ENCODE measurements at places on chromosomes 4 and X.

DNA sequence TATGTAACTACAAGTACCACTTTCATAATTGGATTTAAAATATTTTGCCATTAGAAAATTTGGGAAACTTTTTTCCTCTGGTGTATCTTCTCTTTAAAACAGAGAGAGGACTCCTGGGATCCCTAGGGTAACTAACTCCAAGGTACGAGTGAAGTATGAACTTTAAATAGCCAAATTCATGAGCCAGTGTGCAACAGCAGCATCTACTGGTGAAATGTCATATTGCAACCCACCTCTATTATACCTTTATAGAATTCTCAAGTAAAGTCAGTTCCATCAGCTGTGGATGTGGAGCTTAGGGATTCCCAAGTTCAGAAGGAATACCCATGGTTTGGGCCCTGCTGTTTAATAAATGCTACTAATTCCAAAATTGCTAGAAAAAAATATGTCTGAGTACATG lies 282.7 kb upstream of the TAPT1 start:
- DNase-seq = no peak

DNA sequence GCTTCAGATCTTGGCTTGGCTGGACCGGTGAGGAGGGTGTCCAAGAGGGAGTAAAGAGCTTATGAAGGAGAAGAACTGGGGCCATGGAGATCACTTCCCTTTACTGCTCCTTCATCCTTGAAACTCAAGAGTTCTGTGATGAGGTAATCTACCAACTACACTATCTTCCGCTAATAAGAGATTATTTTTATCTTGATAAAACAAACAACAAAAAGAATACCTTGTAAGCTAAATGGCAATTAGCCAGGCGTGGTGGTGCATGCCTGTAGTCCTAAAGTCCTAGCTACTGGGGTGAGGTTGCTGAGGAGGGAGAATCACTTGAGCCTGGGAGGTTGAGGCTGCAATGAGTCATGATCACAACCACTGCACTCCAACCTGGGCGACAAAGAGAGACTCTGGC lies 47.4 kb downstream of the HAUS3 start:
- DNase-seq = no peak

GRCh38 chrX:10074241-10074941 lies 82.4 kb upstream of the CLCN4 start:
- DNase-seq = no peak

- DNase-seq = no peak
These were observed 47.8 kb downstream of the APLN start for GRCh38 chrX:129606918-129607317.

DNA sequence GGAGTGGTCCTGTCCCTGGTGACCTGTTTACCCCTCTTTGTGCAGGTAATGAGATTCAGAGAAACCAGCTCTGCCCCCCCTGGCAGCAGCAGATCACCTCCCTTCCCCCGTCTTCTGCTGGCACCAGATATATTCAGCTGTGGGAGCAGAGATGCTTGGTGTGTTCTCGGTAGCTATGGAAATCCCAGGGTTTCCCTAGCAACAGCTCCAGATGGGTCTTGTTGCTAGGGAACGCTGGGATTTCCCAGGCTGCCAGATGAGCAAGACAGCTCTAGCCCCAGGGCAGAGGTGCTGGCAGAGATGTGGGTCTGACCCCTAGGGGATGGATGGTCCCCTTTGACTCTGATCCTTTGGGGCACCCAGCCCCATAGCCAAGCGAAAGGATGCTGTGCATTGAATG lies 20.2 kb downstream of the CETN2 start:
- no peak for DNase-seq

GRCh38 chr4:85748654-85749053 lies 273.7 kb downstream of the ARHGAP24 start:
- no peak for DNase-seq

- DNase-seq = no peak
These were observed 523.4 kb downstream of the FAT4 start for GRCh38 chr4:125838202-125838601.

GRCh38 chrX:73561801-73562200 lies 1.2 kb upstream of the CHIC1 start:
- no peak for DNase-seq

GRCh38 chr4:8939160-8939839 lies 67.7 kb upstream of the HMX1 start:
- no peak for DNase-seq

DNA sequence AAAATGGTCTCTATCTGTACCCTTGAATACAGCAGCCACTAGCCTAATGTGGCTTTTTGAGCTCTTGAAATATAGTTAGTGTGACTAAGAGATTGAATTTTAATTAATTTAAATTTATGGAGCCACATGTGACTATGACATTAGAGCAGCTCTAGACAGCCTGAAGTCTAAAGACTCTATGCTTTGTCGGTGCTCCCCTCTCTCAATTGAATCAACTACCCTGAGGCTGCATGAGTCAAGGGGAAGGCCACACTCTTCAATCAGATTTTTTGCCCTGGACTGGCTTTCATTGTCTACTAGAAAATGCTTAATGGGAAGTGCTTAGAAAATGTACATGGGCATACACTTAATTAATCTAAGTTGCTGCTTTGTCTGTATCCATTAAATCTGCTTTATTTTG lies 11.7 kb downstream of the TLR7 start:
- no peak for DNase-seq

- no peak for DNase-seq
These were observed 36.9 kb downstream of the PDLIM5 start for GRCh38 chr4:94488670-94489069.

DNA sequence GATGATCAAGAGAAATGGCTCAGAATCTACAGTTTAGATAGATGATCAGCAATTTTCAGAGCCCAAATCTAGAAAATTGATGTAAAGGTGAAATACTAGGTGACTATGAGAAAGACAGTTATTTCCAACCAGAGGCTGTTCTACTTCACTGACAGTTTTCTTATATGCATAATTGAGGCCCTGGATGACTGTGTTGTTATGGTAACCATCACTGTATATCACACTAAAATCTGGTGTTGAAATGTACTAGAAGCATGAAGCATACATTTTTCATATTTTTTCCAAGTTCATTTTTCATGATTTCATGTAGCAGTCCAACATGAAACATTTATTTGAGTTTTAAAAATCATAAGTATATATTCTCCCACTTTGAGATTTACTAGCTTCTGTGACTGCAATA lies 87.4 kb downstream of the ATXN3L start:
- DNase-seq = no peak

- no peak for DNase-seq
These were observed 7.0 kb downstream of the PKD2 start for GRCh38 chr4:88014386-88014905.

DNA sequence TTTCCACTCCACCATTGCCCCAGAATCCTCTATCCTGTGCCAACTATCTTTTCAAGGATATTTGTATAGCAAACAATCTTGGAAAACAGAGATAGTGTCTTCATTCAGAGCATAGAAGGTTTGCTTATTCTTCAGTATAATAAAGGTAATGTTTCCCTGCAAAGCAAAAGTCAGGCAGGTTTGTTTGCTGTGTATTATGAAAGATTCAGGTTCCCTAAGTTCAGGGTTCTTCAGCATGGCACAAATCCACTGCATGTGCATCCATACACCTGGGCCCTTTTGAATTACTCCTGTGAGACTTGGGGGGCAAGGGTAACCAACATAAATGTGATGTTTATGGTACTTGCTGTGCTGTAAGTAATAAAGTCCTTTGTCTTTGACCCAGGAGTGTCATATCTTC lies 33.2 kb upstream of the ZC4H2 start:
- no peak for DNase-seq

DNA sequence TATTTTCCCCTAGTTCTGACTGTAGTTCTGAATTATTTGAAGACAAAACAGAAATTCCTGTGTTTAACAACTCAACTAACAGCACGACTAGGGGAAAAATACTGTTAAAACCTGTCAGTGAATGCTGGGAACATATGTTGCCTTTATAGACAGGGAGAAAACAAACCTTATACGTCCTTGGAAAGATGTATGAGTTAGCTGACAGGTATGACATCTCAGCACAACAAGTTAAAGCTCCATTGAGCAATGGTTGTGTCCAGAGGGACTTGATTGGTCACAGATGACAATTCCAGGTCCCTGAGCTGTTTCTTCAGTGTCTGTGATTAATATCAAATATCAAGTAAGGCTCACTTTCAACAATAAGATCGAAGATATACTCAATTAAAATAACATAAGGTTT lies 58.2 kb upstream of the DDIT4L start:
- DNase-seq = no peak

- DNase-seq = no peak
These were observed 52.8 kb downstream of the EFHC2 start for GRCh38 chrX:44290718-44291117.

- peak; percentile 74 for DNase-seq
These were observed 117.0 kb downstream of the CBLL2 start for GRCh38 chrX:22389556-22390179.

DNA sequence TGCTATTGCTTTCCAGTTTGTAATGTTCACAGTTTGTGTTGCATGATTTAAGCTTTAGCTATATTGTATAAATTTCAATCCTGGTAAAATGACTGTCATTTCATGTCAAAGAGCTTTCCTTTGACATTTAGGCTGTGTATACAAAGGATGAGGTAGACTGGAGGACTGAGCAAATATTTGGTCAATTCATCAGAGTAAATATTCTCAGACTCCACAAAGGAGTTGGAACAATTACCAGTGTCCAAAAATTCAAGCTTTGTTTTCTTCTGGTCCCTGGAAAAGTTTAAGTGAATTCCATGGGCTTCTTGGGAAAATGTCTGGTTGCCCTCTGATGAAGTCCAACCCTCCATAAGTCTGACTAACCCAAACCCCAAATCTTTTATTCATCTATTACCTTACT lies 682.4 kb downstream of the DACH2 start:
- no peak for DNase-seq

GRCh38 chrX:53262189-53262917 lies 19.0 kb downstream of the IQSEC2 start:
- DNase-seq = no peak

Data from retinal pigment epithelial cell (primary cell).